GDM1 (cell line): ENCODE measurements at places on chromosomes 1 and 21.

DNA sequence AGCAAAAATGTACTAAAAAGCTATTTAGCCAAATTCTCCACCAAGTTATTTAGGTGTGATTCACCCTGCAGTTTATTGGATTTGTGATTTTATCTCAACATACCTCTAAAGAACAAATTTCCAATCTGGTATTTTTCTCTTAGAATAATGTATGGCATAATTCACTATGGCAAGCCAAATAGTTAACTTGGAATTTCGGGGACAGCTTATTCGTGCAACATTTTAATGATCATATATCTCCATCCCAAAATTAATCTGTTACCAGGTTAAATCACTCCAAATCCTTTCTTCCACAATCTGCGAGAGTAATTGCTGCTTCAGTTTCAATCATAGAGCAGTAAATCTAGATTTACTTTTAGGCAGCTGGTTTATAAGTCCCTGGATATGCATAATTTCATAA lies 53.4 kb downstream of the ERICH3 start:
- DNase-seq, result no peak

DNA sequence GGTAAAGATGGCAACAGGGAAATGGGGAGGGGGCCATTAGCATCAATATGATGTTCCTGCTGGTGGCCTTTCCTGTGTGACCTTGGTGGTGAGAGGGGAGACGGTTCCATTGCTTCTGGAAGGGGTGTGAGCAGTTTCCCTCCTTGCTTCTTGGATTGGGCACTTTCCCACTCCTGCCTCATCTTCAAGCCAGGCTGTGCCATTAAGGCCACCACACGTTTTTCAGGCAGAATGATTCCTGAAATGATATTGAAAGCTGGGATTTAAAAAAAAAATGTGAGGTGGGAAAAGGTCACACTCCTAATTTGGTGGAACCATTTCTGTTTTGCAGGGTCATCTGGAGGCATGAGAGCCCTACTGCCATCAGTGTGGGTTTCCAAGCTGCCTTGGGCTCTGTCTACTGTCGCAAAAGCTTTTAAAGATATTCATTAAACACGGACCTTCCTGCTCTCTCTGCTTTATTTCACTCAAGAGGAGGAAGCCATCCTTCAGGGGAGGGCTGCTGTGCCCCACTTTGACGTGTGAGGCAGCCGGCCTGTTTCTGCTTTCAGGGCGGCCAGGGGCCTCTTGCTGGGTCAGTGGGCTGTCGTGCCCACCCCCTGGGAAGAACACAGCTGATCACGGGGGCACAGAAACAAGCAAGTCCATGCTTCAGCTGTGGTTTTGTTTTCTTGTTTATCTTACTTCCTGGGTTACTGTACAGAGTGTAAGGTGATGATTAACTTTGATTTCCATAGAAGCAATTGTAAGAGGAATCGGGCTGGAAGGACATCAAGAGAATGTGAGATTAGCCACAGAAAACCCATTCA lies 8.0 kb downstream of the RIIAD1 start:
- no peak for DNase-seq

GRCh38 chr21:21864321-21864840 lies 866.2 kb downstream of the NCAM2 start:
- no peak for DNase-seq

DNA sequence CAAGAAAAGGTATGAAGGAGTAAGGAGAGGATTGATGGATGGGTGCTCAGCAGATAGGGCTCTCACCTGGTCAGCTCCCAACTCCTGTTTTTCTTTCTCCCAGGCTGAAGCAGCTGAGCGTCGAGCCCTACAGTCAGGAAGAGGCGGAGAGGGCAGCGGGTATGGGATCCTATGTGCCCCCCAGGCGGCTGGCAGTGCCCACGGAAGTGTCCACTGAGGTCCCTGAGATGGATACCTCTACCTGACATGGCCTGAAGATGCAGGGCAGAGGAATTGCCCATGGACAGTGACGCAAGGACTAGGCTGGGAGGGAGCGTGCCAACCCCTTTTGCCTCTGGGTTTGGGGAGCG lies 739 bp downstream of the ZNF593 start:
- no peak for DNase-seq

GRCh38 chr1:58749646-58750045 lies 34.2 kb downstream of the JUN start:
- DNase-seq, result no peak

DNA sequence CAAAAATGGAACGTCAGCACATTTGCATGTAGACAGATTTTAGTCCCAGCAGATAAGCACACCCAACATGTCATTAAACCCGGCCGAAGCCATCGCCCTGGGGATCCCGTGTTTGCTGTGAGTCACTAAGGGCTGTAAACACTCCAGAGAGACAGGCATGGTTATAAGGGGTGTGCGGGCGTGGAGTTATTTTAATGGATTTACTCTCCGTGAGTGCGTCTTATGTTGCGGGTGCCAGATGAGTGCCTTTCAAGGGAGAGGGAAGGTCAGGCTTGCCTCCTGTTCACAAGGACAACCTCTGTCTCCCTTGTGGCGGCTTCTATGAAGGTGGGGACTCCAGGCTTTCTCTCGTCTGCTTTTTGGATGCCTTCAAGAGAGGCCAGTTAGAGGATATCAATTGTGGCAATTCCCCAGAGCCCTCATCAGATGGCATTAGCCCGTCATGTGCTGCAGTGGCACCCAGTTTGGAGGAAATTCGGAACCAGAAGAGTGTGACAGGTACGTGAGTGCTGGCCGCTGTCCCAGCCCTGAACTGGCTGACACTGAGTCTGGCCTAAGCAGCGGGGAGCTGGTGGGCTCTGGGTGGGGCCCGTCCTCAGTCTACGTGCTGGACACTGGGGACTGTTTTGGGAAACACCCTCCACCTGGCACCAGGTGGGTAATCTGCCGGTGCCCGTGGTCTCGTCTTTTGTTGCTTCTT lies 223.8 kb upstream of the TMEM51 start:
- DNase-seq, result no peak

GRCh38 chr1:241611736-241612135 lies 28.4 kb downstream of the CHML start:
- DNase-seq, result no peak

DNA sequence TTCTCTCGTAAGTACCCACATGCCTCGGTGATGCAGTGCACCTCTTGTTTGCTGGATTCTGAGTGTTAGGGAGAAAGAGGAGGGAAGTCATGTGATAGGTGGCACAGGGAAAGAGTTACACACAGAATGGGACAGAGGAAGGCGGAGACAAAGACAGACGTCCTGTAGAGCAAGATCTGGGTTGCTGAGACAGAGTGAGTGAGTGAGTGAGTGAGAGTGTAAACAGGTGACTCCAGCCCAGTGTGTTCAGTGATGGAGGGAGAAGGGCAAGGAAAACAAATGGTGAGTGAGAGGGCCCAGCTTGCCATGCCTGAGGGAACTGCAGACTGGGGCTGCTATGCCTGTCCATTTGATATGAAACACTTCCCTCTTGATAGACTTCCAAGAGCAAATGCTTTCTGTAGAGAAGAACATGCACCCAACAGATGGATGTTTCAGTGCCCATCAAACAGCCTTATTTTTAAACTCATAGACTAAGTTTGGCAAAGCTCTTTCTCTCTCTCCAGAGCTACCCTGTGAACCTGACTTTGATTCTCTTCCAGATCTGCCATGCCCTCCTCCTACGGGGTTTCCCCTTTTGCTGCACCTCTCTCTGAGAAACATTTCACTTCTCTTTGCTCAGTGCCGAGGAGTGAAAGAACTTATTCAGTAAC lies 209.9 kb upstream of the COA6 start:
- DNase-seq, result no peak

DNA sequence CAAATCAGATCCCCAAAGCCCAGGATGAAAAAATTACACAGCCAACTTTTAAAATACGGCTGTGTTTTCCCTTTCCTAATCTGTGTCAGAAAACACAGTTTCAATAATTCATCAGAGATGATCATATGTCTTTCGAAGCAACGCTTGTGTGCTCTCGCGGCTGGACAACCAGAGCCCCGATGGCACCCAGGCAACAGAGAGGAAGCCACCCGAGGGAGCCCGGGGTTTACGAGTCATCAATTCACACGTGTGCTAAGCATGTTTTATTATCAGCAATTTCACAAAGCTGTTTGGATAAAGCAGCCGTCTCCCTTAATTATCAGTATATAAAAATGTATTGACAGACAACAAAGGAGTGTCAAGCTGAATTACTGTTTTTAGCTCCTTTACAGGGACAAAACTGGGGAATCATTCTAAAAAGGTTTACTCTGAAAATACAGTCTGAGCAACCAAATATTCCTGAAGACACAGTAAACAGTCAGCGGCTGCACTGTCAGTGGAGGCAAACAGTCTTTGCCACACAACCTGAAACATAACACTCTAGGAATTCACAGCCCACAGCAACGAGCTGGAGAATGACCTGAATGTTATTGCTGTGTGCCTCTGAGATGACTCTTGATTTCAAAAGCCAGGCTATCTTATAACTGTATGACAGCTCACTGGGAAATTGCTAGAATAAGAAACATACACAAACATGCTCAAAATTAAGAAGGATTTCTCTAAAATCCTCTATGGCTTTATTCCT lies 201.0 kb downstream of the SIPA1L2 start:
- DNase-seq, result no peak

- DNase-seq, result no peak
Measured at GRCh38 chr21:31752967-31753366, 21.0 kb upstream of the SCAF4 start.

GRCh38 chr1:116332451-116332850 lies 40.6 kb upstream of the ATP1A1 start:
- DNase-seq, result no peak

DNA sequence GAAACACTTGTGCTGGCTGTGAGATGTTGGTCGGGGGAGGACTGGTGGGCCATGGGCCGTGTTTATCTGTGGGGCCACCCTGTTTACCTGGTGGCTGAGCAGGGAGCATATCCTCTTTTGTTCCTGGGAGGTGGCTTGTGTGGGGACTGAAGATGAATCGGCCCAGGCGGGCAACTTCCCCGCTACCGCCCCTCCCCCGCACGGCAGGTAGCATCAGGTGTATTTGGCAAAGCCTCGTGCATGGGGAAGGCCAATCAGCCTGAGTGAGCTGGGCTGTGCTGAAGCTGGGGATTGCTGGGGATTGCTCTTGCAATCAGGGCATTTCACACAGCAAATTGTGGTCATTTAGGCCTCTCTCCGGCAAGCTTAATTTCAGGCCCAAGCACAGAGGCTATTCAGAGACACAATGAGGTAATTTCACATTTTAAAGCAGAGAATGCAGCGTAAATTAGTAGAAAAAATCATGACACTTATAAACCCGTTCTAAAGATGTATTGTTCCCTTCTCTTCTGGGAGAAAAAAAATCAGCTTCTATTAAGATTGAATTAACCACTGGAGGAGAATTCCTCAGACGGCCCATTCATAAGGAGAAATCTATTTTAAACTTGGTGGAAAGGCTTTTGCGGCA lies 197.7 kb upstream of the POU3F1 start:
- no peak for DNase-seq
